Right atrium auricular region (tissue), 2 donors: ENCODE measurements at places on chromosomes 16 and 17. TPM values are rescaled to one million over a fixed set of nuclear protein-coding genes. Genes with fewer than 3 reads are reported as not detected.

GRCh38 chr16:53291757-53292392 is 142.4 kb upstream of the RBL2 start:
- H3K4me3 ChIP-seq = no peak overlapping the region
- H3K4me1 ChIP-seq = no peaks in the 10 kb centered on the region
- no peaks in the 10 kb centered on the region for H3K27me3 ChIP-seq
- no peak overlapping the region for H3K27ac ChIP-seq
- peaks cover 97% of the 10 kb centered on the region for H3K36me3 ChIP-seq
- no peak for DNase-seq

DNA sequence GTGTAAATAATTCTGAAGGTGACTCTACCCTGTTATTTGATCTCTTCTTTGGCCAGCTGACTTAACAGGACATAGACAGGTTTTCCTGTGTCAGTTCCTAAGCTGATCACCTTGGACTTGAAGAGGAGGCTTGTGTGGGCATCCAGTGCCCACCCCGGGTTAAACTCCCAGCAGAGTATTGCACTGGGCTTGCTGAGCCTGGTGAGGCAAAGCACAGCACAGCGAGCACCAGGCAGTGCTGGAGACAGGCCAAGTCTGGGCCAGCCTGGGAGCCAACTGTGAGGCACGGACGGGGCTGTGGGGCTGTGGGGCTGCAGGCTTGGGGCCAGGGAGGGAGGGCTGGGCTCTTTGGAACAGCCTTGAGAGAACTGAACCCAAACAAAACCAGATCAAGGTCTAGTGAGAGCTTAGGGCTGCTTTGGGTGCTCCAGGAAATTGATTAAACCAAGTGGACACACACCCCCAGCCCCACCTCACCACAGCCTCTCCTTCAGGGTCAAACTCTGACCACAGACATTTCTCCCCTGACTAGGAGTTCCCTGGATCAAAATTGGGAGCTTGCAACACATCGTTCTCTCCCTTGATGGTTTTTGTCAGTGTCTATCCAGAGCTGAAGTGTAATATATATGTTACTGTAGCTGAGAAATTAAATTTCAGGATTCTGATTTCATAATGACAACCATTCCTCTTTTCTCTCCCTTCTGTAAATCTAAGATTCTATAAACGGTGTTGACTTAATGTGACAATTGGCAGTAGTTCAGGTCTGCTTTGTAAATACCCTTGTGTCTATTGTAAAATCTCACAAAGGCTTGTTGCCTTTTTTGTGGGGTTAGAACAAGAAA is 5.1 kb downstream of the STH start:
- DNase-seq = no peak
- no peaks in the 10 kb centered on the region for H3K27me3 ChIP-seq
- H3K4me3 ChIP-seq = no peak overlapping the region
- H3K27ac ChIP-seq = no peak overlapping the region

DNA sequence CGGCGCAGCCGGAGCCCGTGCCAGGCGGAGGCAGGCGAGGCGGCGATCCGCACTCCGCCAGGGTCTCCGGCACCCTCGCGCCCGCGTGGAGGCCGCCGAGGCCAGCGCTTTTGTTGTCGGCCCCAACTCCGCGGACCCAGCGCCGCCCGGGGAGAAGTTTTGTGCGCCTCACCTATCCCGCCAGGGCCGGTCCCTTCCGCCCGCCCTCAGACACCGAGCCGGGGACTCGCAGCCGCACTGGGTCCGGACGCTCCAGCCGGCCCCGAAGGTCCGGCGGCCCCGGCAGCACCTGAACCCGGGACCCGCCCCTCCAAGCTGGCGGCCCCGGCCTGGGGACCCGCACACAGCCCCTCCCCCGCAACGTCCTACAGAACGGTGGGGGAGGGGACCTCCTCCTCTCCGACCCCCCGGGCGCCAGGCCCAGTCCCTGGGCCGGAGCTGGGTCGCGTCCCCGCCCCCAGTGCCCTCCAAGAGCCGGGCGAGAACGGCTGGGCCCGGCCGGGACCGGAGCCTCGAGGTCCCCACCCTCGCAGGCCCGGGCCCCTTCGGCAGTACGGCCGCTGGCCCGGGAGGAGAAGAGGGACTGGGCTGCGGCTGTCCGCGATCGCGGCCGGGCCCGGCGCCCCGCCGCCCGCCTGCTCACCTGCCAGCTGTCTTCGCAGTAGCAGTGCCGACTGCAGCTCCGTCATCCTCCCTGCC is 698 bp downstream of the UBE2G1 start:
- peak overlapping the region; percentile 95 for H3K27ac ChIP-seq
- no peak for DNase-seq
- peaks cover 8% of the 10 kb centered on the region for H3K4me1 ChIP-seq
- H3K36me3 ChIP-seq = no peaks in the 10 kb centered on the region

DNA sequence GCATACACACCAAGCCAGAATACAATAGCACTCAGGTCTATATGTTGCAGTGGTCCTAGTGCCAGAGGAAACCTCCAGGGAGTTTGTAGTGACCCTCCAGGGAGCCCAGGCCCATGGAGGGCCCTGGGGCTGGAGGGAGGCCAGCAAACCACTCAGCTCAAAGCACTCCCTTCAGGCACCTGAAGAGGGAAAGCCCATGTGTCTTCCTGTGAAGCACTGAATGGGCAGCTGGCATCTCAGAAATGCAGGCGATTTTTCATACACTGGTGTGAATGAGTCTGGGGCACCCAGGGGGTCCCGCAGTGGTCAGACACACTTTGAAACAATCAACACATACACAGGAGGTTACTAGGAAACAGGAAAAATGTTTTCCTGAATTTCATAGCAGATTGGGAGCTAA is 12.8 kb downstream of the TBC1D26 start:
- no peaks in the 10 kb centered on the region for H3K36me3 ChIP-seq
- no peaks in the 10 kb centered on the region for H3K27me3 ChIP-seq
- no peak overlapping the region for H3K27ac ChIP-seq
- H3K4me1 ChIP-seq = no peaks in the 10 kb centered on the region
- no peak overlapping the region for H3K4me3 ChIP-seq
- no peak for DNase-seq

DNA sequence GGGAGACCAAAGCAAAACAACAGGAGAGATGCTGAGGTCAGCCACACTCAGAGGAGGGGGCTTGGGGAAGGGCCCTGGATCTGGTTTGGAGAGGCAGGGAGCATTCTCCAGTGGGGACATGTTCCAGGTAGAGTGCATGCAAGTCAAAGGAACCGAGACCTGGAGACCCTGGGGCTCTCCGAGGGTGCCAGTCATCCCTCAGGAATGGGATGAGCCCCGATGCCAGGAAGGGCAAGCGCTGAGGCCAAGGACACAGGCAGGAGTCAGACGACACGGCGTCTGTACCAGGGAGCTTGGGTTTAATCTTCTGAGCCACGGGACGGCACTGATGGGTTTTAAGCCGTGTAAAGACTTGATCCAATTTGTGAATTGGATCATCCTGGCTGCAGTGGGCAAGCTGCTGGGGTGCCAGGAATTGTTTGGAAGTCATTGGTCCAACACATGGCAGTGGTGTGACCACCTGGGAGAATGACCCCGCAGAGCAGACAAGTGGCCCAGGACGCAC is 32.9 kb upstream of the ANKRD40CL start:
- H3K4me1 ChIP-seq = no peaks in the 10 kb centered on the region
- H3K36me3 ChIP-seq = no peaks in the 10 kb centered on the region
- H3K27me3 ChIP-seq = no peaks in the 10 kb centered on the region
- DNase-seq = no peak

Gene KRTAP4-5
- total RNA-seq = not detected

Gene HS3ST4
- total RNA-seq = not detected

Gene ACOX1
- total RNA-seq = 67.4 TPM

Gene SLC16A13
- 0.70 TPM for total RNA-seq
